ENCODE measurements at places on chromosomes 16 and 17.

- no peak for DNase-seq
Measured at GRCh38 chr17:66235377-66235994, 6.3 kb upstream of the APOH start.

GRCh38 chr17:35889818-35890773 is 9.9 kb upstream of the CCL5 start:
- DNase-seq, result peak; percentile 21

DNA sequence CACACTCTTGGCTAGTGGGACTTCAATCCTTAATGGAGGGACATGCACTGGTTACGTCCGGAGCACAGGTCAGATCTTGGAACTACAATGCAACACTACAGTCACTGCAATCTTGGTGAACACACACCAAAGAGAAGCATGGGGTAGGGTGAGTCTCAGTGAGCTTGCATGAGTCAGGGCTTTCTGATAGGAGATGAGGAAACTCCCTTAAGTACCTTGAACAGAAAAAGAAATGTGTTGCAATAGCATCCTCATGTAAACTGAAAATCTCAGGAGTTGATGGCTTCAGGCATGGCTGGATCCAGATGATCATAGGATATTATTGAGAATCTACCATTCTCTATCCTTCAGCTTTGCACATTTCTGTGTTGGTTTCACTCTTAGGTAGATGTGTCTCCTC is 54.1 kb downstream of the CES1 start:
- no peak for DNase-seq

GRCh38 chr17:76535788-76536510 is 1.6 kb downstream of the CYGB start:
- DNase-seq, result no peak

- no peak for DNase-seq
Measured at GRCh38 chr17:27338536-27338985, 44.6 kb downstream of the WSB1 start.

GRCh38 chr17:46046957-46047356 is 47.9 kb downstream of the STH start:
- no peak for DNase-seq

GRCh38 chr17:51734462-51734861 is 424.1 kb downstream of the CA10 start:
- no peak for DNase-seq

Measured in NCI-H146 (cell line).